NCI-H446 treated with DMSO at 0.1 percent for 48 hours (cell line): ENCODE measurements at places on chromosomes 11 and 22.

- no peak for DNase-seq
Observed at GRCh38 chr11:72672597-72673238, 1.5 kb downstream of the PDE2A start.

GRCh38 chr11:12741671-12742216 lies 67.5 kb downstream of the TEAD1 start:
- DNase-seq: no peak

GRCh38 chr11:121890377-121890776 lies 225.6 kb downstream of the BLID start:
- DNase-seq: no peak

DNA sequence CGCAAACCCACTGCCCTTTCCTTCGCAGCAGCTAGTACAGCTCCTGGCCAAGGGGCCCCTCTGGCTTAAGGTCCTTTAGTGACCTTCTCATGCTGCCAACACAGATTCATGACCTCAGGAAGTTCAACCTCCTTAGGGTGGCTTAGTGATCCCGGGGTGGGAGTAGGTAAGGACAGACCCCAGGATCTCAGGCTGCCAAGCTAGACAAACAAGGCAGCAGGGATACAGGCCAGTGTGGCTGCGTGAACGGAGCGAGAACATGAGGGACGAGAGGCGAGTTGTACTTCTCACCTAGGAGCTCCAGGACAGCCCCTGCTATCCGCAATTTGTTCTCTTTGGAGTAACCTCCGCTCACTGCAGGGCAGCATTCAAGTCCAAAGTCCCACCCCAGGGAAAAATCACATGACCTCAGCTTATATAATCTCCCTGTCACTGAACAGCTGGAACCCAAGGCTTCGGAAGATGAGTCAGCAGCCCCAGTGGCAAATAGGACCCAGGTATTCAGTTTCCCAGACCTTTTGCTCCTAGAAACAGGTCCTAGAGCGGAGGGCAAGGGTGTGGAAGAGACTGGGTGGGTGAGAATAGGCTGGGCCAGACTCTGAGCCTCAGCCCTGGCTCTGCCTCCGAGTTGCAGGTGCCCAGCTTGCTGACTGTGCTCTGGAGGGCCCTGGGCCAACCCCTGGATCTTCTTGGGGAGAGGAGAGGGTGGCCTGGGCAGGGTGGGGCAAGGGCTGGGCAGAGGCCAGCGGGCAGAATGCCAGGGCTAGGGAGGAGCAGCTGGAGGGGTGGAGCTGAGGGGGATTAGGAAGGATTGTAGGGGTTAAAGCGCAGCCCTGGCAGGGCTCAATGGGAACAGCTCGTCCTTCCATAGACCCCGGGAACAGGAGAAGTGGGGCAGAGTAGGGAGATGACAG lies 13.1 kb downstream of the USP2 start:
- DNase-seq: peak; percentile 88

DNA sequence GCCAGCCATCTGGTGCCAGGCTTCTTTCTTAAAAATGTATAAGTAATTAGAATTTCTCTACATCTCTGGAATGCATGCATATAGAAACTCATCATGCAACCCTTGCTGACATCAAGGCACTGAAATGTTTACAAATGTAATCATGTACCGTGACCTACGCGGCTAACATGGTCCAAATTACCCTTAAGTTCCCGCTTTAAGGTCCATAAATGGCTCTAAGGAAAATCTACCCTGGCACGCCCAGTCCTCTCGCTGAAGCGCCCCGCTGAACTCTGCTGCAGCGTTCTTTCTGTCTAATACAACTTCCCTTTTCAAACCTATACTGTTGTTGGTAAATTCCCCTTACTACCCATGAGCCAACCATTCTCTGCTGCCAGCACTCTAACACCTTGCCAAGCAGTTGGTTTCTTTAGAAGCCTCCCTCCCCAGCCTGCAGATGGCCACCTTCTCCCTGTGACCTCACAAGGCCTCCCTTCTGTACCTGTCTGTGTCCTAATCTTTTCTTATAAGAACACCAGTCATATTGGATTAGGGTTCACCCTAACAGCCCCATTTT lies 13.5 kb upstream of the HMOX1 start:
- no peak for DNase-seq

DNA sequence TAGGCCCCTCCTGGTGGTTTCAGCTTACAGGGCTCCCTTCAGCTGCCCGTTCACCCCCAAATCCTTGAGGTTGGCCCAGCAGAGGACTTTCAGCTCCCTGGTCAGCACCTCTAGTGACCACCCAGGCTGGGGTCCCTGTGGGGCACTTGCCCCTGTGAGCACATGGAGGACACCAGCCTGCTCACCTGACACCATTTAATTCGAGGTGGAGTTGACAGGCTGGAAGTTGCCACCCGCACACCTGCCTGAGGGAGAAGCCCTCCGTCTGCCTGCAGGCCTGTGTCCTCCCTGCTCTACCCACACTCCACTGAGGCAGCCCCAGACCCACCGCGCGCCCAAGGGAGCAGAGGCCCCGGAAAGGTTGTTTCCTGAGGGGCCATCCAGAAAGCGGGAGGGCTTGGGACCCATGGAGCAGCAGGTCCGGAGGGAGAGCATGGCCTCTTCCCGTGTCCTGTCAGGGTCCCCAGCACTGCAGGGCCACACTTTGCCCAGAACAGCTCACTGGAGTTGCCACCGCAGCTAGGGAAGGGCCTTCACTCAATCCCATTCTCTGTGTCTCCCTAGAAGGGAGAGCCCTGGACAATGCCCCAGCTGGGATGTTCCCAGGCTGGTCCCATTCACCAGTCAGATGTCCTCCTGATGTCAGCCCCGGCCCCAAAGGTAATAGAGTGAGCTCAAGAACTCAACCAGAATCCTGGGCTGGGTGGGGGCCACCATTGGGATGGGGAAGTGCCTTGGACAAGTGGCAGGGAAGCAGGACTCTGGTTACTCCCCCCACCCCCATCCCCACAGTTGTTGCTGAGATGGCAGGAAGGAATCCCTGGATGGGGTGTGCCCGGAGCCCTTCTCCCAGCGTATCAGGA lies 82.4 kb downstream of the MED15 start:
- DNase-seq: no peak

DNA sequence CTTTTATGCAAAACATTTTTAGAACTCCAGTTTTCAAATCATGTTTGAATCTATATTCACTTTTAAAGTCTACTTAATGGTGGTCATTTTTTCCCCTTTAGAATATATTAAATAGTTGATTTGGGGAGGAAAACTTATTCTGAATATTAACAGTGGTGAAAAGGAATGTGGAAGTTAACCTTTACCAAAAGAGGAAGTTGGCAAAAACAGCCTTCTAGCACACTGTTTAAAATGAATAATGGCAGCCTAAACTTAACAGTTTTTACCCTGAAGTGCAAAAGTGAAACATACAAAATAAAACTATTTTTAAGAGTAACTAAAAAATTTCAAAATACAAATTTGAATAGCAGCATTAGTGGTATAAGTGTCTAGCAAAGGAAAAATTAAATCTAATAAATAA lies 86.4 kb downstream of the GRK3 start:
- no peak for DNase-seq

DNA sequence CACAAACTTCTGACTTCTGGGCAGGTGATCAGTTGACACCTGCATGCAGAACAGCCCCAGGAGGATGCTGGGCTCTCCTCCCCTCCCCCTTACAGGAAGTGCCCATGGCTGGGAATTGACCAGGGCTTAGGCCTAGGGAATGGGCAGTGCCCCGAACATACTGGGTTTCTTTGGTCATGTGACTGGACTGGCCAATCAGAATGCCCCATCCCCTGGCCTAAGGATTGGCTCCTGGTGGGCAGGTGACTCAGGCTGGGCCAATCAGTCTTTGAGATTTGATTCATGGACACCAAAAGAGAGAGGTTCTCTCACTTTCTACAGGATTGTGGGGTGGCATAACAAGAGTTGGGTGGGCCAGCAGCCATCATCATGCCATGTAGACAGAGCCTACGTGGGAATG lies 37.1 kb downstream of the MCM5 start:
- DNase-seq: no peak

DNA sequence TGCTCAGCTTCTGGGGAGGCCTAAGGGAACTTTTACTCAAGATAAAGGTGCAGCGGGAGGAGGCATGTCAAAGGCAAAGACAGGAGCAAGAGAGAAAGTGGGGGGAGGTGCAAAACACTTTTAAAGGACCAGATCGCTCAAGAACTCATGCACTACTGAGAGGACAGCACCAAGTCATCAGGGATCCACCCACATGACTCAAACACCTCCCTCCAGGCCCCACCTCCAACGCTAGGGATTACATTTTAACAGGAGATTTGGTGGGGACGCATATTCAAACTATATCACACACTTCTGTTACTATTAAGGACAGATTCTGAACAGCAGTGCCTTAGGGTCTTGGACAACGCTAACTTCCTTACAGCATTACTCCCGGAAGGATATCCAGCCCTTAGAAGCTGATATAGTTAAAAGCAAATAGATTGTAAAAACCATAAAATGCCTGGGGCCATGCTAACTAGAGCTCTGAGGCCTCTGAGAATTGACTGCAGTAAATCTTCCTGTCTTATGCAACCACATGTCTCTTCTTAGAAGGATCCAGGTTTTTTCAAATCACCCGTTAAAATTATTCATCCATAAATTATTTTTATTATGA lies 16.7 kb upstream of the ZC3H12C start:
- no peak for DNase-seq

DNA sequence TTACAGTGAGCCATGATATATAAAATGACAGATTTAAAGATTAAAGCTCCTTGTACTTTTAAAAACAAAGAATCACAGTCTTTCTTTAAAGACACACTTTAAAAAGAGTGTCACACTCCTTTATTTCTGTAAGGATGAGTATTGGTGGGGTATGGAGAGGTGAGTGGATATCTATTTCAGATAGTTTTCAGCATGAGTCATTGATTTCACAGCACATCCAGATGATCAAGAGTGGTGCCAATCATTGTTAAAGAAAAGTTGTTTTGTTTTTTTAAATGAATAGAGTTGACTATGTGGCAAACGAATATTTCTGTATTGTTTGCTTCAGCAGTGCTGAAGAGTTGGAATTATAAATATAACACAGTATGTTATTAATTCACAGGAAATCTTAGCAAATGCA lies 52.5 kb downstream of the FAR1 start:
- no peak for DNase-seq

GRCh38 chr11:93845181-93846092 lies 5.0 kb downstream of the VSTM5 start:
- DNase-seq: no peak

DNA sequence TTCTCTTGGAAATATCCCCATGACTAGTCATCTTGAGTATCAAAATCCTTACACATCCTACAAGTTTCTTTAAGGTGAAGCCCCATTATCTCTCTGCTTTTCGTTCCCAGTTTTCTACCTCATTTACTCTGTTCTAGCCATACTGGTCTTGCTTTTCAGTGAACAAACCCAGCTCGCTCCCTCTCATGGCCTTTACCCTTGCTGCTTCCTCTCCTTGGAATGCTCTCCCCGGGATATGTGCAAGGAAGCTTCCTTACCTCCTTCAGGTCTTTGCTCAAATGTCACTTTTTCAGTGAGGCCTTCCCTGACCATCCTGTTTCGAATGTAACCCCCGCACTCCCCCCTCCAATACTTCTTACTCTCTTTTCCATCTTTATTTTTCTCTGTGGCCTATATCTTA lies 331.8 kb downstream of the DYNC2H1 start:
- no peak for DNase-seq

GRCh38 chr22:37518509-37519267 lies 527 bp downstream of the CARD10 start:
- DNase-seq: no peak

GRCh38 chr22:18087350-18087855 lies 9.6 kb downstream of the PEX26 start:
- no peak for DNase-seq

GRCh38 chr11:64862987-64863390 lies 15.4 kb downstream of the EHD1 start:
- peak; percentile 62 for DNase-seq

- DNase-seq: peak; percentile 60
Observed at GRCh38 chr11:116504541-116505297, 268.1 kb downstream of the BUD13 start.

- peak; percentile 86 for DNase-seq
Observed at GRCh38 chr11:130916238-130916855, at the start of gene SNX19. Gene SNX19, minus strand, starts transcription at chr11:130916479. Its CDS starts 540 bp downstream, at chr11:130915939.

GRCh38 chr11:121091492-121092152 lies 9.4 kb upstream of the TECTA start:
- no peak for DNase-seq

GRCh38 chr22:28864878-28865596 lies 18.3 kb upstream of the ZNRF3 start:
- no peak for DNase-seq

GRCh38 chr11:90855531-90855930 lies 632.7 kb upstream of the CHORDC1 start:
- DNase-seq: no peak

DNA sequence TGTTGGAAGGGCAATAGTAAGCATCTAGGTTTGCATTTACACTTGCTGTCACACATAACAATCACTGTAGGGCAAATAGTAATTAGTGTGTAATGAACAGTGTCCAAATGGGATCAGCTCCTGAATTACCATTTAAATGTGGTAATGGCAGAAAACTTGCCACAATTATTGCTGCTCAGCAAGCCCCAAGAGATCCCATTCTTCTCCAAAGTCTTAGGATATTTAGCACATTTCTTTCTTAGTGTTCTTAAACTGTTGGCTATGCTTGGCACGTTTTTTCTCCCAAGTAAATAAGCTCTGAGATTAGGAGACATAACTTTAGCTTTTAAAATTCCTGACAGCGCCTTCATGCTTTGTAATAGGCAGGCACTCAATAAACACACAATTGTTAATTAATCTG lies 1037.0 kb downstream of the DLG2 start:
- DNase-seq: no peak

- DNase-seq: no peak
Observed at GRCh38 chr11:78380615-78381051, 37.0 kb downstream of the GAB2 start.

DNA sequence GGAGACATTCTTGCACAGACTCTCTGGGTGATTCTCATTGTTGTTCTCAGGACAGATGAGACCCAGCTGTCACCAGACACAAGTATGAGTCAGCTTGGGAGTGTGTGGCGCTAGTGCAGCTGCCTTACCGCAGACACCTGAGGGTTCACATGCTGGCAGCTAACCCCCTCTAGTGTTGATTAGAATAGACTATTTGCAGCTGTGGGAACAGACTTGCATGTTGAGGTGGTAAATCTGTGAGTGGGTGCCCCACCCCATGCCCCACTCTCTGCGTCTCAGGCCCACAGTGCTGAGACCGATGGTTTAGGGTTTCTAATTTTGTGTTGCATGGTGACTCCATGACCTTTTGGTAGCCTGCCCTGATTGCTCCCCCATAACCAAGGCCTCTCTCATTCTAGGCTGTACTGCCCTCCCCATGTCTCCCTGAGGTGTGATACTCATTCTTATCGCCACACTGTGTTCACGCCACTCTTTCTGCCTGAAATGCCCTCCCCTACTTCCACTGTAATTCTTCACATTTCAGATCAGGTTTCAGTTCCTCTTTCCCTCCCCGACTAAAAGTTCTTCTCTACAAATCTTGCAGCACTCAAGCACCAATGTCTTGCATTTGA lies 73.7 kb upstream of the KIRREL3 start:
- DNase-seq: no peak

GRCh38 chr11:18066626-18067025 lies 20.6 kb upstream of the TPH1 start:
- DNase-seq: no peak
